Lung microvascular endothelial cell (primary cell): ENCODE measurements at places on chromosomes 1 and 21. TPM values are rescaled to one million over a fixed set of nuclear protein-coding genes. Genes with fewer than 3 reads are reported as not detected.

ATXN7L2 gene
- 0.65 and 0.79 TPM in 2 replicates for total RNA-seq

DNA sequence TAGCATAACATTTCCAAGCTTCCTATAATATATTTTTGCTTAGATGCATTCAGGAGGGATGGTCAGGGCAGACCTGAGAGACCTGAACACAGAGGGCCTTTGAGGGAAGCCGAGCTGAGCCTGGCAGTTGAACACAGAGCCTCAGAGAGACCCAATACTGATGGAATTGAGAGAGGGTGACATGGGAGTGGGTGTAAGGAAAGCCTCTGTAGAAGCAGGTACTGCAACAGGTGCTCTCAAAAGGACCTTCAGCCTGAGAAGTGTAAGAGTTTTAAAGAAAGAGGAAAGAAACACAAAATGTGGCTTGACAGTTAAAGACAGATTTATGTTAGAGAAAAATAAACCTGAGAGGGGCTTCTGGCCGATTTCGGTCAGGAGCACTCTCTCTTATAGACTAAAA is 73.9 kb upstream of the PGBD5 start:
- no peak for DNase-seq

GRCh38 chr1:8536515-8536914 is 218.6 kb downstream of the SLC45A1 start:
- DNase-seq: no peak

WDR64 gene
- not detected in 2 replicates for total RNA-seq

- no peak for DNase-seq
Measured at GRCh38 chr1:910311-910880, 13.3 kb upstream of the SAMD11 start.

MSH4 gene
- total RNA-seq: 0.22 and 0.40 TPM in 2 replicates

- no peak for DNase-seq
Measured at GRCh38 chr1:205777994-205778393, 2.7 kb upstream of the RAB29 start.

PADI1 gene
- under 0.01 TPM in 1 of 2 replicates, not detected in the other for total RNA-seq

- DNase-seq: no peak
Measured at GRCh38 chr1:181930187-181930586, 131.3 kb downstream of the ZNF648 start.
